ENCODE measurements at places on chromosomes 1 and 21. TPM values are rescaled to one million over a fixed set of nuclear protein-coding genes. Genes with fewer than 3 reads are reported as not detected.

TTC39A gene
- 22.2 TPM for total RNA-seq

- no peaks in the 10 kb centered on the region for H3K36me3 ChIP-seq
- no peak for DNase-seq
- H3K27ac ChIP-seq, result no peak overlapping the region
- no peaks in the 10 kb centered on the region for H3K27me3 ChIP-seq
- no peaks in the 10 kb centered on the region for H3K4me1 ChIP-seq
- no peak overlapping the region for H3K4me3 ChIP-seq
Measured at GRCh38 chr1:167169642-167170041, 51.0 kb upstream of the POU2F1 start.

DNA sequence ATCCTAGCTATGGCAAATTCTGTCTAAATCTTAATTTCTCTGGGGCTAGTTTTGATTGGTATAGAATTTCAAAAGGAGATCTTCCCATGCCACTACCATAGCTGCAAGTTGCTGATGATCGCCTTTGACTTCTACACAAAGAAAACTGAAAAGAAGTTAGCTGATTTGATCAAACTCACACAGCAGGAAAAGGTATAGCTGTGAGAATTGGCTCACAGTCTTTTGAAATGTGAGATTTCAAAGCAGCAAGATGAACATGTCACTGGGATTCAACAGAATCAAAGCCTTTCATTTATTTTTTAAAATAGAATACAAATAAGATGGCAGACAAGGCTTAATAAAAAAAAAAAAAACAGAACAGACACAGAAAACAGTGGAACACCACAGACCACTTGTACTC, 7.5 kb upstream of the RGS1 start:
- no peaks in the 10 kb centered on the region for H3K4me1 ChIP-seq
- no peaks in the 10 kb centered on the region for H3K27me3 ChIP-seq
- no peak overlapping the region for H3K4me3 ChIP-seq
- H3K27ac ChIP-seq, result no peak overlapping the region
- H3K36me3 ChIP-seq, result no peaks in the 10 kb centered on the region
- no peak for DNase-seq

KCNK2 gene
- total RNA-seq, result 0.32 TPM

- no peaks in the 10 kb centered on the region for H3K27me3 ChIP-seq
- H3K36me3 ChIP-seq, result no peaks in the 10 kb centered on the region
- no peak overlapping the region for H3K4me3 ChIP-seq
- DNase-seq, result no peak
Measured at GRCh38 chr1:175390081-175390481, 197.5 kb upstream of the KIAA0040 start.

DNA sequence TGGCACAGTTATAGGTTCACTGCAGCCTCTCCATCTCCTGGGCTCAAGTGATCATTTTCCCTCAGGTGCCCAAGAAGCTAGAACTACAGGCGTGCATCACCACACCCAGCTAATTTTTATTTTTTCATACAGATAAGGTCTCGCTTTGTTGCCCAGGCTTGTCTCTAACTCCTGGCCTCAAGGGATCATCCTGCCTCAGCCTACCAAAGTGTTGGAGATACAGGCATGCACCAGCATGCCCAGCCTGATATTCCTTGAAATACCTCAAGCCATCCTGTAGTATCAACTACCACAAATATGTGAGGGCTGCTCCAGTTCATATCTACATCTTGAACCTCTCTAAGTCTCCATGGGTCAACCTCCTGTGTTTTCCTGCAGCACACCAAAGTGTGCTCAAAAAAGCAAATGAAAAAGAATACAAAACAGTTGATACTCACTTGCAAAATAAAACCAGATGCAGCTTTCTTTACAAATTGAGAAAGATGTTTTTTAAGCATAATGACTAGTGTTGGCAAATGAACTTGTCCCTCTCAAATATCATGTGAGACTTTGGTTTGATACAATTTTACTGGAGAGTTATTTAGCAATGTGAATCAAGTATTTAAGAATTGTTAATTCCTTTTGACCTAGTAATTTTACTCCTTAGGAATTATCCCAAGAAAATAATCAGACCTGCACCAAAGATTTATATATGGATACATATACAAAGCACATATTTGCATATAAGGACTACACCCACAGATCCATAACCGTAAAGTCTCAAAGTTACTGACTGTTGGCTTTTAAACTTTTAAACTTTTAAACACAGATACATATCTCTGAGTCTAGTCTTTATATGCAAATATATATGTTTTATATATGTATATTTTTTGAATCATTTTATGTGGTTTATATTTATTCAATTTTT, 197.7 kb downstream of the NRIP1 start:
- no peak for DNase-seq
- no peaks in the 10 kb centered on the region for H3K27me3 ChIP-seq
- no peaks in the 10 kb centered on the region for H3K36me3 ChIP-seq
- no peak overlapping the region for H3K27ac ChIP-seq

- no peak overlapping the region for H3K4me3 ChIP-seq
- no peak for DNase-seq
- H3K27ac ChIP-seq, result no peak overlapping the region
- no peaks in the 10 kb centered on the region for H3K36me3 ChIP-seq
- H3K27me3 ChIP-seq, result no peaks in the 10 kb centered on the region
Measured at GRCh38 chr1:245201827-245202226, 47.0 kb downstream of the KIF26B start.

DNA sequence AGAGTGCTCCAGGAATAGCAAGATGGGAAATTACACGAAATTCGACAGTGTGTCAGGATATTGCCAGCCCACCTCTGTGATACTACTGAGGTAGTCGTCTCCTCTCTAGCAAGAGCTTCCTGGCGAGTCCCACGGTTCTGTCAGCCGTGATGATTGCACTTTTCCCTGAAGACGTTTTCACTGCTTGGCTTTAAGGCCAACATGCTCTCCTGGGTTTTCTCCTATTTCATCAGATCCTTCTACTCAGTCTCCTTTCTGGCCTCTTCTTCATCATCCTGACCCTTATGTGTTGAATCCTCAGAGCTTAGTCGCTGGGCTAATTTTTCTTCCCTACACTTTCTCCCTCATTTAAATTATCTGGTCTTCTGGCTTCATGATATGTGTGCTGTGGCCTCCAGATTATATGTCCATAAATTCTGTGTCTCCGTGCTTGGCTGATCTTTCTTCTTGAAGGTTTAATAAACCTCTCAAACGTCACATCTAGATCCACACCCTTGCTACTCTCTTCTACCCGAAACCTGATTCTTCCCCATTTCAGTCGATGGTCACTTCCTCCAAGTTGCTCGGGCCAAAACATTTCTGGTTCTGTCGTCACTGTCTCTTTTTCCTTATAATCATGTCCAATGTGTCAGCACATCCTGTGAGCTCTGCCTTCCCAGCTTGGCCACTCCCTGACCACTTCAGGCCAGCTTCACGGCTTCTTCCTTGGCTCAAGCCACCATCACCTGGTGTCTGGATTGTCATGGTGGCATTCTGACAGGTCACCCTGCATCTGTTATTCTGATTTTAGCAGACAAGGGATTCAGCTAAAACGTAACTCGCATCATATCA, 12.2 kb downstream of the OR2B11 start:
- H3K27me3 ChIP-seq, result peaks cover 5% of the 10 kb centered on the region
- DNase-seq, result no peak
- peaks cover 9% of the 10 kb centered on the region for H3K4me1 ChIP-seq
- H3K36me3 ChIP-seq, result no peaks in the 10 kb centered on the region
- H3K4me3 ChIP-seq, result no peak overlapping the region
- no peak overlapping the region for H3K27ac ChIP-seq

DNA sequence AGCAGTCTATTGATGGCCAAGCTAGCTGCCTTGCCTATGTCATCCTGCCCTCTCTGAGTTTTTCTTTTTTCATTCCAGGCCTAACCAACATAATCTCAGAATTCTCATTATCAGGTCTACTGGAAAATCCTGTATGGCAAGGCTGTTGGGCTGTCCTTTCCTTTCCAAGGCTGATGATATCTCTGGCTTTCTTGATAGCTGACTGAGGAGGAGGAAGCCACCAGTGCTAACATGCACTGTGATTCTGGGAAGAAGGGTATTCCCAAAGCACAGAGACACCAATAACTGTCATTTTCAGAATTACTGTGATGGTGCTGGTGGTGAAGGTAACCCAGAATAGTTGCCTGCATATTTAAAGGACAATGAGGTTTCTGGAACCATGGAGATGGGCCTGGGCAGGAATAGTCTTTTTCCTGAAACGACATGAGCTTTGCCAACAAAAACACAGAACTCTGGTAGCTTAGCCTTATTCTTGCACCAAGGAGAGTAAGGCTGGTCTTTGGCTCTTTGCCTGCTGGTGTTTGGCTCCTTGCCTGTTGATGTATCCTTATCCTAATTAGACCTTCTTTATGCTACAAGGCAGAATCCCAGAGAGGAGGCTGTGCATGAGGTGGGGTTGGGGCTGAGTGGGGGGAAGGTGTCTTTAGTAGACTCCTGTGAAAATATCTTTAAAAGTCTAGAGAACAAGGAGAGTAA, 157.4 kb downstream of the TNFSF18 start:
- H3K4me3 ChIP-seq, result no peak overlapping the region
- no peaks in the 10 kb centered on the region for H3K4me1 ChIP-seq
- H3K27me3 ChIP-seq, result no peaks in the 10 kb centered on the region
- H3K36me3 ChIP-seq, result no peaks in the 10 kb centered on the region

Measured in heart right ventricle (tissue), 16 donors.